ENCODE measurements at places on chromosomes 6 and 20.

DNA sequence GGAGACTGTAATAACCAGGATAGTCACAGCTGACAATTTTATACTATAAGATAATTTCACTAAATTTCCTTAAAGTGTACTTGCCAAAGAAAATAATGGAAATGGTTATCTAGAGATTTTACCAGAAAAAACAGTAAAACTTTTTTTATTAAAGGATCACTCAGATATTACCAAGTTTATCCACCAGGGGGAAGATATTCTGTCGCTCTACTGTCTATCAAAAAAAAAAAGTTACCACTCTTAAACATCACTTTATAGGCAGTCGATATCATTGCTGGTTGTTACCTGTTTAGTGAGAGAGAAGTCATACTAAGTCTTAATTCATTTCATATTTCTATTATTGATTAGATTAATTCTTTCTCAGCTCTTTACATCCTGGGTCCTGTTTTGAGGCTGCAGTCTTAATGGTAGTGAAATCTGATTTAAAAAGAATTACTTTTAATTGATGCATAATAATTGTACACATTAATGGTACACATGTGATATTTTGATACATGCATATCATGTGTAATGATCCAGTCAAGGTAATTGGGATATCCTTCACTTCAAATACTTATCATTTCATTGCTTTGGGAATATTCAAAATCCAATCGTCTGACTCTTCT lies 18.9 kb downstream of the L3MBTL3 start:
- no peak for DNase-seq

- no peak for DNase-seq
Measured at GRCh38 chr6:102381203-102381602, 987.7 kb downstream of the GRIK2 start.

GRCh38 chr6:123598011-123598410 lies 38.7 kb downstream of the TRDN start:
- no peak for DNase-seq

GRCh38 chr20:34088305-34089174 lies 23.5 kb downstream of the EIF2S2 start:
- DNase-seq, result no peak

- no peak for DNase-seq
Measured at GRCh38 chr6:160667639-160668481, 3.8 kb upstream of the LPA start.

DNA sequence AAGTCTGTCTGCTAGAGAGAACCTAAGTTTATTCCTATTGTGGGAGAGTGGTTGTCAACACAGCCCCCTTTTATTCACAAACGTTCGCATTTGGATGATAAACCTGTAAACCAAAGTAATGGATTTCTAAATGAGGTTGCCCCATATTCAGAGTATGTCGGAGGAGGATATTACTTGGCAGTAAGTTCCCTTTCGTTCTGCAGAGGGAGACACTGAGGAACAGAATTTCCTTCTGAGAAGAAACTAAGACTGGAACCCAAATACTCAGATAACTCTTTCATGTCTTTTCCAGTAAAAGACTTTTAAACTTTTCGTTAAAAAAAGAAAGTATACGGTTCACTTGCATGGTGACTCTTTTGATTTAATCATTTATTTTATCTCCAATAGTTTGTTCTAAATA lies 754.6 kb upstream of the MMS22L start:
- no peak for DNase-seq

- DNase-seq, result no peak
Measured at GRCh38 chr20:46895906-46896242, 1.2 kb downstream of the EYA2 start.

DNA sequence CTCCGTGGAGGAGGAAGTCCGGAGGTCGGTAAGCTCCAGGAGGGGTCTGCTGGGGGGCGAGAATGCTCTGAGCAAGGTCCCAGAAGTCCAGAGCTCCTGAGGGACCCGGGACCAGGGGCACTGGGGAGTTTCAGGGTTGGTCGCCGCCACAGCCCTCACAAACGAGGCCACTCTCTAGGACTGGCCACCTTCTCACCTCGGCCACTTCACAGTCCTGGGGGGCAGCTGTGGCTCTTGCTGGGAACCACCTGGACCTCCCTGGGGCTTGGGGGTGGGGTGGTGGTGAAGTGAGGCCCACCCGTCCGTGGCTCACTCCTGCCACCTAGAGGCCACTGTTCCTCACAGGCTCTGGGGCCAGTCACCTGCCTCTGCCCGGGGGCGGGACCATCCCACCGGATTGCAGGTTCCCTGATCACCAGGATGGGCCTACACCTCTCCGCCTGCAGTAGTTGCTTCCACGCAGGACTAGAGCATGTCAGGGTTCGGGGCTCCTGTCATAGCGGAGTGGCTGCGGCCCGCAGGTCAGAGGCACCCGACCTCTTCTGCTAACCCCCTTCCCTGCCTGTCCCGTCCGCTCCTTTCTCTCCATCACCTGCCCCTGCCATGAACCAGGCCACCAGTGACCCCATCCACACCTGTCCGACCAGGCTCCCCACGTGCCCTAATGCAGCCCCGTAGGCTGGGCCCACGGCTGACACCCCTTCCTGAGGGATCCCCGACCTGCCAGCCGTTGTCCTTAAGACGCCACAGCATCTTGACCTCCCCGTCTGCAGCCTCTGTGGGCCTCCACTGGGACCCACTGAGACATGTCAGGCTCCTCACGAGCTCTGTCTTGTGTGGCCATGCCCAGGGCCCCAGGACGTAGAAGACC lies 5.1 kb upstream of the TCEA2 start:
- DNase-seq, result peak; percentile 35

DNA sequence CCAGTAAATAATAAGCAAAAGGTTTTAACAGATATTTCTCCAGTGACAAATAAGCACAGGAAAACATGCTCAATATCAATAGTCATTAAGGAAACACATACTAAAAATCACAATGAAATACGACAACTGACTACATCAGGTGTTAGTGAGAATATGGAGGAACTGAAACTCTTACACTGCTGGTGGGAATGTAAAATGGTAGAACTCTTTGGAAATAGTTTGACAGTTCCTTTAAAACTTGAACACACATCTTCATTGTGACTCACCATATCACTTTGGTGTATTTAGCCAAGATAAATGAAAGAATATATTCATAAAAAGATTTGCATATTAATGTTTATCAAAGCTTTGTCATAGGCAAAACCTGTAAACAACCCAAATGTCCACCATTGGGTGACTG lies 11.3 kb upstream of the MAP3K5 start:
- DNase-seq, result no peak

- DNase-seq, result no peak
Measured at GRCh38 chr20:47093320-47093966, 198.8 kb downstream of the EYA2 start.

DNA sequence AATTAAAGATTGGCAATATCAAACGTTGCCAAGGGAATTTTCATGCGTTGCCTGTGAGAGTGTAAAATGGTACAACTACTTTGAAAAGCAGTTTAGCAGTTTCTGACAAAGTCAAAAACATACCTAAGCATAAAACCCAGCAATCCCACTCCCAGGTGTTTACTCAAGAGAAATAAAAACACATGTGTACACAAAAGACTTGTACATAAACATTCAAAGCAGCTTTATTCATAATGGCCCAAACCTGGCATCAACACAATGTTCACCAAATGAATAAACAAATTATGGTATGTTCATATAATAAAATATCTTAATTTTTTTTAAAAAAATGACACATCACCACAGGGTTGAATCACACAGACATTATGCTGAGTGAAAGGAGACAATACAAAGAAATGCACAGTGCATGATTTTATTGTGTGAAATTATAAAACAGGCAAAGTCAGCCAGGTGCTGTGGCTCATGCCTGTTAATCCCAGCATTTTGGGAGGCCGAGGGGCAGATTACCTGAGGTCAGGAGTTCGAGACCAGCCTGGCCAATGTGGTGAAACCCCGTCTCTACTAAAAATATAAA lies 240.4 kb upstream of the MARCKS start:
- no peak for DNase-seq

- DNase-seq, result peak; percentile 5
Measured at GRCh38 chr6:155327326-155328073, 13.2 kb upstream of the TFB1M start.

DNA sequence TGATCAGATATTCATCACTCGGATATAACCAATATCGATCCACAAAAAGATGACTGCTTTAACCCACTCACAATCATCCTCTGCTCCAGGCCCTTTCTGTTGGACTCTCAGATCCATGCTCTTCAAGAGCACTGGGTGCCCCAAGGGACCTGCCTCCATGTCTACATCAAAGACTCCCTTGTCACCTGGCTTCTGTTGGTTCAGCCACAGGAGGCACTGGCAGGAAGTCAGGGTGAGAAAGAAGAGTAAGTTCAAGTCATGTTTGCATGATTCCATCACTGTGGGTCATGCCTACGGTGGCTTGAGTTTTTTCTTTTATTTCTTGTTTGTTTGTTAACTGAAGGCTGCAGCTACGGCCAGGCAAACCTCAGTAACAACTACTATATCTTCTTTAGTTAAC lies 243.3 kb downstream of the ADGRG6 start:
- DNase-seq, result no peak

GRCh38 chr20:23071996-23072395 lies 14.1 kb downstream of the CD93 start:
- DNase-seq, result no peak

DNA sequence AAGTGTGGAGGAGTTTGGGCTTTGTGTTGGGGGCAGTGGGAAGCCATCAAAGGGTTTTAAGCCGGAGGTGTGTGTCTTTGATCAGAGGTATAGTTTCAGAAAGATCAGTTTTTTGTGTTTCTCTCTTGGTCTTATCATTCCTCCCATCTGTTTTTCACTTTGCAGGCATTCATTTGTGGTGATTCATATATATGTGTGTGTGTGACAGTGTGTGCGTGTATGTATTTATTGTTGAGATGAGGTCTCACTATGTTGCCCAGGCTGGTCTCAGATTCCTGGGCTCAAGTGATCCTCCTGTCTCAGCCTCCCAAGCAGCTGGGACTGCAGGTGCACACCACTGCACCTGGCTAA lies 11.1 kb upstream of the SERINC3 start:
- DNase-seq, result no peak

GRCh38 chr6:154229786-154230185 lies 126.8 kb downstream of the IPCEF1 start:
- DNase-seq, result peak; percentile 46

GRCh38 chr6:111482959-111483735 lies at the start of gene REV3L:
Gene REV3L, minus strand, starts transcription at chr6:111483218. Its CDS starts 330 bp downstream, at chr6:111482888.
- peak; percentile 82 for DNase-seq

DNA sequence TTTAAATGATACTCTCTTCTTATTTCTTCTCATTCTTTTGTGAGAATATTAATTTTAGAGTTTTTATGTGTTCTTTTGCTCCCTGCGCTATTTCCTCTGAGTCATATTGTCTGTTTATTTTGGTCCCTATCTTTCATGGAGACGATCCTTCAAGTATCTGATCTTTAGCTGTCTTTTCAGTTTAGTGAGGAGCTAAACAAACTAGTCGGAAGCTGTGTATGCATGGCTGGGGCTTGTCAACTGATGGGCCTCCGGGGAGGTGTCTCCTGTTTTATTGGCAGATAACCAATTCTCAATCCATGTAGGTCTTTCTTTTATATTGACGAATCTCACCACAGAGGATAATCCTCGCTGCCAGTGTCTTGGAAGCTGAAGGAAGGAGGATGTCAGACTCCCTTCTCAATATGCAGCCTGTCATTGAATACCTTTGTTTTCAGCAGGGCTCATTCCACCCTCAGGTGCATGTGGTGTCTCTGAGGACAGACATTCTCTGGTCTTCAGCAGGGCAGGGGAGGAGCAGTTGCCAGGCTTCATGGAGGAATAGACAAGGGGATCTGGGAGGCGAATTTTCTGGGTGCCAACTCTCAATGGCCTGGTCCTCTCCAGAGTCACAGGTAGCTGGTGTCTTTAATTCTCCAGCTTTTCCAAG lies 64.9 kb downstream of the RNF182 start:
- no peak for DNase-seq

DNA sequence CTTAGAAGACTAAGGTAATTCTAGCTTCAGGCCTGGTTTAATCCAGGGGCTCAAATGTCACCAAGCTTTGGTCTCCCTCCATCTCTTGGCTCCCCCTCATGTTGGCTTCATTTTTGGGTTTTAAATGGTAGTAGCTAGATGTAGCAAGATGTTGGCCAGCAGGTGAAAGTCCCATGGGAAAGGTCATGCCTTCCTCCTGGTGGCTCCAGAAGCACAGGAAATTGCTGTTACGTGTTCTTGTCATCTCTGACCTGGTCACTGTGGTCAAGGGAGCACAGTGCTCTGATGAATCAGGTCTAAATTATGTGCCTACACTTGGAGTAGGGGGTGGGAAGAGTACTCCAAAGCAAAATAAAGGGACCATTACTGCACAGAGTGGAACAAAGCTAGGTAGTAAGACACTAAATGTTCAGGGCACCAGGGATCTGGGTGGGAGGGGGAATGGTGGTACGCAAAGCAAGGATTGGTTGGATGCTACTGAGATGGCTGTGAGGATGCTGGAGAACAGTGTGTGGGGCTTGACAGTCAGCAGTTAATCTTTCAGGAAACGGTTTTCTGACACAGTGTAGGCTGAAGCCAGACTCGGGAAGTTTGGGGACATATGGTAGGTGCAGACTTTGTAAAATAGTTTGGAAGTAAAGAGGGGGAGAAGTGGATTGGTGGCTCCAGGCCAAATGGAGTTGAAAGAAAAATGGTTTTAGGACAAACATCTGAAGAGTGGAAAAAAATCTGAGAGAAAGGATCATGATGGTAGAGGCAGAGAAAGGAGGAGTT lies 30.1 kb downstream of the CDS2 start:
- no peak for DNase-seq

DNA sequence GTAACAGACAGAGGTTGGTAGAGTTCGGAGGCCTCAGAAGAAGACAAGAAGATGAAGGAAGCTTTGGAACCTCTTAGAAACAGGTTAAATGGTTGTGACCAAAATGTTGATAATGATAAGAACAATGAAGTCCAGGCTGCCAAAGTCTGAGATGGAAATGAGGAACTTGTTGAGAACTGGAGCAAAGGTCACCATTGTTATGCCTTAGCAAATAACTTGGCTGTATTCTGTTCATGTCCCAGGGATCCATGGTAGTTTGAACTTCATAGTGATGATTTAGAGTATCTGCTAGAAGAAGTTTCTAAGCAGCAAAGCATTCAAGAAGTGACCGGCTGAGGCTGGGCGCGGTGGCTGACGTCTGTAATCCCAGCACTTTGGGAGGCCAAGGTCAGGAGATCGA lies 11.1 kb upstream of the LSM14B start:
- no peak for DNase-seq

DNA sequence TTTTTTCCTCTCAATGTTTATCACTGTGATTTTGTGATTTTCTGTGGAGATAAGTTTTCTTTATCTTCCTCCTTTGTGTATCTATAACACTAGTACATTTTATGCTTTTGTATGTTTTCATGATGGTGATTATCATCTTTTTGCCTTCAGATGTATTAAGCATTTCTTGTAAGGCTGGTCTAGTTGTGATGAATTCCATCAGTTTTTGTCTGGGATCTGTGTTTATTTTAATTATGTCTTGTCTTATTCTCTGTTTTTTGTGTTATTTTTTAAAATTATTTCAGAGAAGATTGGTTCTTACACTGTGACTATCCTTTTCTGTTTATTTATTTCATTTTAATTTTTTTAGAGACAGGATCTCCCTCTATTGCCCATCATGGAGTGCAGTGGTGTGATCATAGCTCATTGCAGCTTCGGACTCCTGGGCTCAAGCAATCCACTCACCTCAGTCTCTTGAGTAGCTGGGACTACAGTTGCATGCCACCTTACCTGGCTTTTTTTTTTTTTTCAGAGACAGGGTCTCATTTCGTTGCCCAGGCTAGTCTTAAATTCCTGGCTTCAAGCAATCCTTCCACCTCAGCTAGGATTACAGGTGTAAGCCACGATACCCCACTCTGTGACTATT lies 187.4 kb downstream of the SLC16A10 start:
- DNase-seq, result no peak
